Right ventricle myocardium superior (tissue), 1 donor: ENCODE measurements at places on chromosomes 7 and 10.

DNA sequence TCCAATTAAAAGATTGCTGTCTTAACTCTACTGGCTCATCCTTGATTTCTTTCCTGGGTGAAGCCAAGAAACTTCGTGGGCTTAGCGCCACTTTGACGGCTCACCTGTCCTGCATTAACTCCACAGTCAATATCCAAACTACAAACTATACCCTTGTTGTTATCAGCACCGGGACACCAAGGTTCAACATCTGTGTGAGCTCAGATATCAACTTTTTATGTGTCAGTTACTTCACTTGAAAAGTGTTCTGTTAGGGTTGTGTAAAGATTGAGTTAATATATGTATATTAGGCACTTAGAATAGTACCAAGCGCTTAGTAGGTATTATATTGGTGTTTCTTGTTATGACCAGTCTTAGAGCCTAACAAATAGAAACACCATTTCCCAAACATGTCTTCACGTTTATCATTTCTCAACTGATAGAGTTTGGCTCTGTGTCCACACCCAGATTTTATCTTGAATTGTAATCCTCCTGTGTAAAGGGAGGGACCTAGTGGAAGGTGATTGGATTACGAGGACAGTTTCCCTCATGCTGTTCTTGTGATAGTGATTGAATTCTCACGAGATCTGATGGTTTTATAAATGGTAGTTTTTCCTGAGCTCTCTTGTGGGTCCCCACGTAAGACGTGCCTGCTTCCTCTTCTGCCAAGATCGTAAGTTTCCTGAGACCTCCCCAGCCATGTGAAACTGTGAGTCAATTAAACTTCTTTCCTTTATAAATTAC, 19.0 kb upstream of the ST8SIA6 start:
- DNase-seq: no peak

DNA sequence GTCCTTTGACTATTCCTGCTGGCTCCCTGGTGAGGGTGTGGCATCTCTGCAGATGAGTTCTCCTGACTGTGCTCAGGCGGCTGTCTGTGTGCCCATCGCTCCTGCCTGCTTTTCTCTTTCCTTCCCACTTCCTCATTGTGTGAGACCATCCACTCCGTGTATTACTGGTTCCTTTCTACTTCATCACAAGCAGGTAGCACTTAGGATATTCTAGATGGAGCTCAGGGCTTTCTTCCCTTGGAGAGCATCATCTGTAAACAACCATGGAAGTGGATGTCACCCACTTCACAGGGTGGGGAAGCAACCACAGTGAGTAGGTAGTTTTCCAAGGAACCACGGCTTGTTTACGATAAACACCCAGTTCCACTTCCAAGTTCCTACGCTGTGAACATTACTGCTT, 15.7 kb downstream of the DNAJB6 start:
- no peak for DNase-seq

- DNase-seq: no peak
These were observed 12.7 kb upstream of the AGR2 start for GRCh38 chr7:16817536-16817935.

DNA sequence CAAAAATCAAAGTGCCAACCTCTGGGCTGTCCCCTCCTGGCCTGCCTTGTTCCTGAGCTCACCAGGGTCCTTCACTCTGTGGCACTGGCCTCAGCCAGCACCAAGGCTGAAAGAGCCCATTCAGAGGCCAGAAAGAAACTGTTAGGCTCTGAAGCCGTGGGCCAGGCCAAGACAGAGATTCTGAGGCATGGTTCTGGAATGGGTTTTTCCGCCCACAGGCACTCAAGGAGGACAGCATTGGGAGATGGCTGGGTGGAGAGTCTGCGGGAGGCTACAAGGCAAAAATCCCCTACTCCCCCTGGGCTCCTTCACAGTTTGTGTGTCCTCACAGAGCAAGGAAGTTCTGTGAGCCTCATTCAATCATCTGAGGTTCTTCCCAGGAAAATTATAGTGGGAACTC, 31.7 kb downstream of the GRIFIN start:
- DNase-seq: peak; percentile 55

- no peak for DNase-seq
These were observed 85.2 kb downstream of the WDFY4 start for GRCh38 chr10:48769706-48770435.
